Inflammatory macrophage treated with lipopolysaccharide for 1 hour (primary cell): ENCODE measurements at places on chromosomes 6 and 20.

- no peak for DNase-seq
Observed at GRCh38 chr6:40054186-40054585, 119.9 kb upstream of the MOCS1 start.

GRCh38 chr20:52193133-52193532, 1.6 kb upstream of the ZFP64 start:
- no peak for DNase-seq

DNA sequence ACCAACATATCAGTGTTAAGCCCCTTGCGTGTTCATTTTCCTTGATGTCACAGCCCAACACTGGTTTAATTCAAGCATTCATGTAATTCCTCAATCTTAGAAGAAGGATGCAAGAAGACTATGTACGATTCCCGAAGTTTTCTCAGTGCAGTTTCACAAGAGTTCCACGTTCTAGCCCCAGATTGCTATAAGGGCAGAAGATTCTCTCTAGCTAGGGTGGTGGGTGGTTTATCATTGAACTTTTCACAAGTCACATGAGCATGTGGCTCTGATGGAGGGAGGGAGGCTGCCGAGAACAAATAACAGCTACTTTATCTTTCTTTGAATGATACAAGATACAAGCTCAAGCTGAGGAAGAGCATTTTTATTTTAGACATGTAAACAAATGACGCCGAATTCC, 71.9 kb upstream of the NHSL1 start:
- no peak for DNase-seq

DNA sequence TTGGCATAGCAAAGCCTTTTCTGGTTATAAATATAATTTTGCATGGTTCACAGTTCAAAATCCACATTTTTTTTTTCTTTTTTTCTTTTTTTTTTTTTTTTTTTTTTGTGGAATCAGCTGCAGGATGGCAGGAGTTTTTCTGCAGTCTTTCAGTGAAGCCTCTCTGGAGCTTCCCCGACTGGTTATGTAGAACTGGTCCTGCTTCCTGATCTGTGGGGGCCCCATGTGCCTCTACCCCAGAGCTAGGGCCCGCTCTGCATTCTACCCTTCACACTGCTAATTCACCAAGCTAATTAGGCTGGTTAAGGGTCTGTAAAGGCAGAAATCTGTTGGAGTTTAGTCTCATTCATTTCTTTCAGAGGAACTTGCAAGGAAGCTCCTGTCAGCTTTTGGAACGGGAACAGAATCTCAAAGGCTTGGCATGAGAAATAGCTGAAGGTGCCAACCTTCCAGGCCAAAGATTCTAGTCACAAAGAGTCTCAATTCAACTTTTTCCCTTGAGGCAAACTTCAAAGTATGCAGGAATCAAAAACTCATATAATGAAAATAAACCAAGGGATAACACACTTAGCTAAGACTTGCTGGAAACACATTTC, 45.5 kb downstream of the HMGN3 start:
- DNase-seq = no peak

- DNase-seq = peak; percentile 5
Observed at GRCh38 chr6:166657531-166657930, 30.5 kb upstream of the RPS6KA2 start.

- DNase-seq = no peak
Observed at GRCh38 chr20:20527661-20528060, 159.8 kb downstream of the INSM1 start.

DNA sequence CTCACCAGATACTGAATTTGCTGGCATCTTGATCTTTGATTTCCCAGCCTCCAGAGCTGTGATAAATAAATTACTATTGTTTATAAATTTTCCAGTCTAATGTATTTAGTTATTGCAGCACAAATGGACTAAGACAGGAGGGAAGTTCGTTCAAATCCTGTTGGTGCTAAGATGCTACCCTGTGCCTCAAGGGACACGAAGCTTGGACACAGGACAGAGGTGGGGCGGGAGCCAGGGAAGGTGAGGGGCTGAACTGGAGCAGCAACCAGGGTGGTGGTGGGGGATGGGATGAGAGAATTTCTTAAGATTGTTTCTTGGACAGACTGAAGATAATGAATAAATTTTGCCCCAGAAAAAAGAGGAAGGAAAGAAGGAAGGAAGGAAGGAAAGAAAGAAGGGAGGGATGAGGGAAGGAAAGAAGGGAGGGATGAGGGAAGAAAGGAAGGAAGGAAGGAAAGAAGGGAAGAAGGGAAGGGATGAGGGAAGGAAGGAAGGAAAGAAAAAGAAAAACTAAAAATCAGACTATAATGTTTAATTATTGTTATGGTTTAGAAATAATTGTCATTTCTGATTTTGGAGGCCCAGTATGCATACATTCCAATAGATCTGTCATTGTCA, 127.2 kb downstream of the CDC5L start:
- no peak for DNase-seq

DNA sequence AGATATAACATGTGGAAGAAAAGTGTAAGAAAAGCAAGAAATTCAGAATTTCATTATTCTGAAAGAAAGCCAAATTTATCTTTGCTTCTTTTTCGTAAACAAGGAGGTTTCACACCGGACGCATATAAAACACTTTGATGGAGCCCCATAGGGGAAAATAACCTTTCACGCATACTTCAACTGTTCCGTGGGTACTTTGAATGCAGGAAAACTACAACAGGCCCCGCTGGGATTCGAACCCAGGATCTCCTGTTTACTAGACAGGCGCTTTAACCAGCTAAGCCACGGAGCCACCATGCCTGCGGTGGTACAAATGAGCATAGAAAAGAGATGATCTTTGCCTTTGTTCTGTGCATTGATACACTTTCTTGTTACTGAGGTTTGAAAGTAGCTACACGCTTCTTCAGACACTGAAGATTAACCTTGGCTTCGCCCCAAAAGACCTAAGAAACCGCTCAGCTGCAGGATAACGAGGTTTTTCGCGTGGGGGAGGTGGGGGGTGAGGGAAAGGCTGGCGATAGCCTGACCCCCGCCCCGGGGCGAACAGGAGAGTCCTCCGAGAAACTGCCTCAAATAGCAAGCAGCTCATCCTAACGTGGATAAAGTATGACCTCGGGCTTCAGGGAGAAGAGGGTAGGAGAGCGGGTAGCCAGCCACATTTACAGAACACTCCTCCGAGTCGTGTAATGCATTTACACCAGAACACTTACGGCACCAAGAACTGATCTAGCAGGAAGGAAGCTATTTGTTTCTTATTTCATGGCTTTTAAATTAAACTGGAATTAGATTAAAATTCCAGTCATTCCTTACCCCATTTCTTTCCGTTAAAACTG, 5.3 kb upstream of the HMGN4 start:
- DNase-seq = peak; percentile 82

- no peak for DNase-seq
Observed at GRCh38 chr6:3822747-3823445, 26.3 kb upstream of the FAM50B start.

DNA sequence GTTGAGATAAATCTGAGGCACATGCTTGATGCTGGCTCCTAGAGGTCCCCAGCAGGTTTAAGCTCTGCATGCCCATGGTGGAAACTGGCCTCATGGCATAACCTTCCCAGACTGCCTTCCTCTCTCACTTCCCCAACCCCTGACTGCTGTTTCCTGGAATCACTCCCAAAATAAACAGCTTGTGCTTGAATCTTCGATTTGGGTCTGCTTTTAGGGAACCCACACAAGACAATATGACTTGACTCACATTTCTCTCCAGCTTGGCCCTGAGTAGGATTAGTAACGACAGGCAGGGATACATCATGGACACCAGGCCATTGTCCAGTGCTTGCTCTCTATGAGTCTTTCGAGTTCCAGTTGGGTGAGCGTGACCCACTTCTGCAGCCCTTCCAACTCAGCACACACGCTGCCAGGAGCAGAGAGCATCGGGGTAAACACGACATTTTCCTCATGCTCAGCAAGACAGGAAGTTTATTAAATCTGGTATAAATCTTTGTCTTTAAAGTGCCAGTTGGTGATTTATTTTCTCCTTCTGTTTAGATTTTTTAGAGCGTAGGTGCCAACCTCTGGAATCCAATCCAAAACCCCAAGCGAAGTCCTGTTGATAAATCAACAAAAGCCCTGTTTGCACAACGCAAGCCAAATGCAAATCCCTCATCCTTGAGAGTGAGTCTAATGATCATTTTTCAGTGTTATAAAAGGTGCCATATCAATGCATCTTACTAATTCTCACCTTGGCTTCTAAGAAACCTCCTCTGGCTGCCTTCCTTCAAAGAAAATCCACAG, 135.0 kb downstream of the FOXA2 start:
- DNase-seq = no peak

GRCh38 chr6:33610067-33610466, 11.1 kb upstream of the ITPR3 start:
- no peak for DNase-seq

GRCh38 chr6:38631186-38631783, 8.4 kb downstream of the BTBD9 start:
- no peak for DNase-seq

GRCh38 chr6:40509086-40509485, 78.1 kb downstream of the LRFN2 start:
- DNase-seq = peak; percentile 58
